Ascending aorta (tissue), 2 donors: ENCODE measurements at places on chromosomes 3 and 15.
A peak's percentile ranks its signal among the peaks of the same experiment; 100 is the strongest.

GRCh38 chr15:39797407-39797806 lies 14.8 kb upstream of the FSIP1 start:
- DNase-seq = no peak

DNA sequence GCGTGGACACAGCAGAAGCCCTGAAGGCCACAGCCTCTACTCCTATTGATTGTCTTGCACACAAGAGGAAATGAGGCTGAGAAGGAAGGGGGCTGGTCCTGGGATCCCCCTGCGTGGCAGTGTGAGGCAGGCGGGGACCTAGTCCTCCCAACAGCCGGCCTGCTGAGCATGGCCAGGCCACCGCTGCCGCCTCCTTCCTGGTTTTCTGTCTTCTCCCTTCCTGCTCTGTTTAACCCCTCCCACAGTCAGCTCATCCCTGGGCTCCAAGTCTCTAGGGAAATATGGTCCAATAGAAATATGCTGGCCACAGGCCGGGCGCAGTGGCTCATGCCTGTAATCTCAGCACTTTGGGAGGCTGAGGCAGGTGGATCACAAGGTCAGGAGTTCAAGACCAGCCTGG lies 42.1 kb upstream of the HES1 start:
- no peak for DNase-seq

DNA sequence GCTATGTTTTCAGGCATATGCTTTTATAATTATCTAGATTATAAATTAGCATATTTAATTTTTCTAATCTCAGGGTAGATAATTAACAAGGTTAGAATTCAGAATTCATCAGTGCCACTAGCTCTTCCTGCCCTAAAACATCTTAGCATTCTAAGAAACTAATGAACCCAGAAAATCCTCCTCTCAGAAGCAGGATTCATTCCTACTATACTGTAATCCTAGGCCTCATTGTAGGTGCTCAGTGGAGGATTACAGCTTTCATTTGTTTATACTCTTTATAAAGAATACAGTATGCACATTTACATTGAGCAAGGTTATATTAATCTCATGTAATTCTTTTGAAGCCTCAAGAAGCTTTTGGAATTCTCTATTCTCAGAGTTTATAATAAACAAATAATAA lies 20.9 kb downstream of the ACAD11 start:
- DNase-seq = no peak

GRCh38 chr3:174330303-174330702 lies 528.8 kb upstream of the NAALADL2 start:
- no peak for DNase-seq

DNA sequence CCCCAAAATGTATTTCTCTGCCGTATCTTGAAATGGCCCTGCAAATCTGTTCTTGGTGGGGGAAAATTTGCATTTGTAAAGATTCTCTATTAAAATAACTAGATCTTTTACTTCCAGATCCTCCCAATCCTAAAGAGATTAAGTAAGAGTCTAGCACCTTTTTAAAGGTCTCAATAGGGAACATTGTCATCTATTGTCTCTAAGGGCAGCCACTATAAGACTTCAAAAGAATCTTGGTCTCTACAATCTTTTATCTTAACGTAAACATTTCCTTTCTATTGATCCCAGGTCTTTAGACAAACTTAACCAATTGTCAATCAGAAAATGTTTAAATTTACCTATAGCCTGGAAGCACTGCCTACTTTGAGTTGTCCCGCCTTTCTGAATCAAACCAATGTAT lies 1313.3 kb downstream of the ROBO2 start:
- DNase-seq = no peak

DNA sequence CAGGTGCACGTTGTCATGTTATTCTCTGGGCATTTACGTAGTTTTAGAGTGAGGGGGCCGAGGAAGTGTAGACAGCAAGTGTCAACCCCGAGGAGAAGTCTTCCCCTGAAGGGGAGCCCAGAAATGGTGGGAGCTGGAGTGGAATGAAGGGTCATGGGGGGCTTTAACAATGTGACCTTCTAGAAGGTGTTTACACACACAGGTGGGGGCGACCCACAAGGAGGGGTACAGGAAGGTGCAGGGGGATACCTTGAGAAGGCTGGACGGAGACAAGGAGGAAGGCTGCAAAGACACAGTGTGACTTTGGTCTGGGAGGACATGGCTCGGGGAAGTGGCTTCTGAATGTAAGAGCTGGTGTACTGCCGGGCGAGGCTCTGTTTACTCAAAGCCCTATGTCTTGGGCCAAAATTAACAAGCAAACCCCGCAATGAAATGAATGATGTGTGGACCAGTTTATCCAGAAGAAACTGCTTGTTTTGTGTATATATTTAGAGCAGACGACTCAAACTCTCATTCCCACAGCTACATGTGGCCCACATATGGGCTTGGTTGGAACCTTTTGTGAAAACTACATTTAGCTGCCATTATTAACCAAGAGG lies 18.7 kb downstream of the TRPM1 start:
- DNase-seq = no peak

GRCh38 chr3:54901906-54902685 lies 25.8 kb downstream of the LRTM1 start:
- DNase-seq = no peak

DNA sequence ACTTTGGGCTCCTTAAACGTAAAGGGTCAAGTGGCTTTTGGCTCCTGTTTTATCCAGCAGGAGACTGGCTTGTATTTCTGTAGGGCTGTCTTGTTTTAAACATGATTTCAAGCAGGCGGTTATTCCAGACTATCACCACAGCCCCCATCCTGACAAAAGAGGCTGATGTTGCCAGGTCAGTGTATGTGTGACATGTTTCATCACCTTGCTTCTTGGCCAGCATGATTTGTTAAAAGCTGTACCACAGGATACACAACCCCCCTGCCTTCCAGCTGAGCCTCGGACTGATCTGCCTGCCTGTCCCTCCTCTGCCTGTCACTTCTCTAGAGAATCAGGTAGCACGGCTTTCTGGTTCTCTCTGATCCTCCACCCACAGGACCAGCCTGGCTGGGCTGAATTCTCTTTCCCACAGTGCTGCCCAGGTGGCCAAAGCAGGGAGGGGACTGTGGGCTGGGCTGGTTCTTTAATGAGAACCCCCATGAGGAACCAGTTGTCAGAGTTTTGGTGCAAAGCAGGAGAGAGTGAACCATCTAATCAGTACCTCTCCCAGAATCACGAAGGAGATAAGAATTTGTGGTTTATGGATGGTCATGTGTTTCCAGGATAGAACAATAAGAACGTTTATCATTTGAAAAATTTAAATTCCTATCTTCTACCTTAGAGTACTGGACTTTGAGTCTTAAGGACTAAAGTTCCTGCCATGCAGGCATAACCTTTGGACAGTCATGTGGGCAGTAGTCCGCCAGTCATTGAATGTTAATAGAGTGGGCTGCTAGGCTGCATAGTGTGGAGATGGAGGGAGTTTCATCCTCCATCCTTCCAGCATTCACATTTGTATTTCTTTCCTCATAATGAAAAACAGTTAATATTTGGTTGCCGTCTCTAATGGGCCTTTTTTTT lies 8.8 kb downstream of the ABHD6 start:
- no peak for DNase-seq

GRCh38 chr3:143171141-143171980 lies 51.8 kb downstream of the CHST2 start:
- DNase-seq = no peak

- no peak for DNase-seq
Measured at GRCh38 chr3:1082108-1082507, 10.7 kb upstream of the CNTN6 start.

DNA sequence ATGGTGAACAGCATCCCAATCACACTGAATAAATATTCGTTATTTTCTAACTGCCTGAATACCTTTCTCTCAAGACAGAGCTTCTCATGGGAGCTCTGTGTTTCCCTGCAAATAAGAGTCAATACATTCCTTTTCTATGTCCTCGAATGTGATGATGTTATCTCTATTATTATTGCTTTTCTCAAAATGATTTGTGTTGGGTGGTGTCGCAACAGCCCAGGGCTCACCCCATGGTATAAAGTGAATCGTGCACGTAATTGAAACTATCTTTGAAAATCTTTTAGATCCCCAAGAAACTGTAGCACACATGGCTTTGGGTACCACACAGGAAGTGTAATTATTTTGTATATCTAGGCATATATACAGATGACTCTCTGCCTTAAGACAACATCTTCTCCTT lies 190.6 kb upstream of the LRTM1 start:
- no peak for DNase-seq

GRCh38 chr3:115912372-115912771 lies 289.1 kb downstream of the GAP43 start:
- DNase-seq = no peak

DNA sequence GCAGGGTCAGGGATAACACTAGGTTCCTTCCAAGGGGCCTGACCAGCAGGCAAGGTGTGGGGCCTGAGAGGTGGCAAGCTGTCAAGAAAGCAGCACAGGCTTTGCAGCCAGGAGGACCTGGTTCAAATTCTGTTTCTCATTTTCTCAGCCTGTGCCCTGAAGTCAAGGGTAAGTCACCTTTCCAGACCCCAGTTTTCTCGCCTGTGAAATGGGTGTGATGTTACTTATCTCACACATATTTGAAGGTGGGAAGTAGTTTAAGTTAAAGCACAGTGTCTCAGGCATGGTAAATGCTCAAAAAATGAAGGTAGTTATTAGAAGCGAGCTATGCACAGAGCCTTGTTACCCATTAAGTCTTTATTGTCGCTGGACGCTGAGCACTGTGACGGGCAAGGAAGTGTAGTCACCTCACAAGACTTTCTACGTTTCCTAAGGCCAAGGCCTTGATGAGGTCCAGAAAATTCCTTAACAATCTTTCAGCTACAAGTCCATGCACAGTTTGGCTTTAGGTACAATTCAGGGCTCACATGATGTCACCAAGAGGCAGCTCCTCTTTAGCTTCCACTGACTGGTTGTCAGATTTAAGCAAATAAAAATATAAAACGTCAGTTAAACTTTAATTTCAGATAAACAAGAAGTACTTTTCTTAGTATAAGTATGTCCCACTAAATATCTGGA lies 522.6 kb upstream of the PROK2 start:
- DNase-seq = no peak

DNA sequence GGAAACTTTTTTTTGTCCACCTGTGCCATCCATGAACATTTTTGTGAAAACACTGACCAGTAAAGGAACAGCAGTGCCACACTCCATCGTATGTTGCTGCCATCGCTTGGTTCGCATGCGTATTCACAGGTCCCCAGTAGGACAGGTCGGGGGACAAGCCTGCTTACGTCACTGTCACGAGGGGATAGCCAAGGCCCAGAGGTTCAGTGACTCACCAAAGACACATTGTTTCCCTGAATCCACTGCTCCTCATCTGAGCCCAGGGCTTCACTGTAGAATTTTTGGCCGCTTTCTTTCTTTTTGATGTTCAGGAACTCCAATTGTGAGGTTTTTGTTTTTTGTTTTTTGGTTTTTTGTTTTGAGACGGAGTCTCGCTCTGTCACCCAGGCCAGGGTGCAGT lies 5.9 kb downstream of the ADPRH start:
- DNase-seq = no peak

- peak; percentile 61 for DNase-seq
Measured at GRCh38 chr15:68418611-68419161, 13.3 kb downstream of the ITGA11 start.

DNA sequence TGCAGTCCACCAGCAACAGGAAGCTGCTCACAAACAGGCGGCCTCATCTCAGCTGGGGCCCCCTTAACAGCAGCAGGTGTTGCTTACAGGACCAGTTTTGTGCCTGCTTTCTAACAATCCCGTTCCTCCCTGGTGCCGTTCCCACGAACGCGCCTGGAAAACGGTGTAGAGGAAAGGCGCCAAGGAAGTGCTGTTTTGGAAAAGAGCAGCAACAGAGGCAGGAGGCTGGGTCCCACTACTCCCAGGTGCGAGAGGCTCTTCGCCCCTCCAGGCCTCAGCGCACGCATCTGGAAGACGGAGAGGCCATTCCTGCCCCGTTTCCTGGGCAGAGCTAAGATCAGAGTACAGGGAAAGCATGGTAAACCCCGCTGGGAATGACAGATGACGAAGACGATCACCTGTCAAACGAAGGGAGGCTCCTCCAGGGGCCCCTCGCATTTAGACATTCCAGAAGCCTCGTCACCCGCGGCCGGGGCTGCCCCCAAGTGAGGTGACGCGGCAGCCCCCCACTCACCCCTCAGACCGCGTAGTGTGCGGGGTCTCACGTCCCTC lies 603 bp downstream of the SCAPER start:
- no peak for DNase-seq

GRCh38 chr15:58064980-58065444 lies 499 bp downstream of the ALDH1A2 start:
- DNase-seq = no peak

DNA sequence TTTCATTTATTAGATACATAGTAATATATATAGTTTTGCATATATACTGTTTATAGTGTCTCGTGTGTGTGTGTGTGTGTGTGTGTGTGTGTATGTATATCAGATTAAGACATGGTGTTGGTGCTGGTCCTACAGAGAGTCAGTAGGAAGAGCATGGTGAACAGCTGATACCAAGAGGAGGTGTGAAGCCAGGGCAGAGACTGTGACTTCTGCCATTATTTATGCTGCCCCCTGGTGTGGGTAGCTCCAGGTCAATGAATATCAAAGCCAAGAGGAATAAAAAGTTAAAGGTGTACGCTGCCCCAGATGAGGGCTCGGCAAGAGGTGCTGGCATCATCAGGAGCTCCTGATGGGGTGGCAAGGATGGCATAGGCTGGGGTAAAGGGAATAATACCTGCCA lies 299.5 kb upstream of the RASGRP1 start:
- no peak for DNase-seq

GRCh38 chr3:135581806-135582205 lies 383.7 kb upstream of the PPP2R3A start:
- DNase-seq = no peak

DNA sequence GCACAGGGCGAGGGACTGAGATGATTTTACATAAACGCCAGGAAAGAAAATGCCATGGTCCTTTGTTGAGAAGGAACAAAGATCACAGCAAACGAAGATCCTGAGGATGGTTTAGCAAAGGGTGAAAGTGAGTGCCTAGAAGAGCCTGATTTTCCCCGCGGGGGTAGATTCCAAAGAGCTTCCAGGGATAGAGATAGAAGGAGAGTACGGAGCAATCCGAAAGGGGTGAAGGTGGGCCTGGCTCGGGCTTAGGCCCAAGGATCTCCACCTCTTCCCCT lies 977 bp downstream of the CDC25A start:
- DNase-seq = no peak

GRCh38 chr15:67108122-67108961 lies 42.9 kb downstream of the SMAD3 start:
- DNase-seq = no peak

DNA sequence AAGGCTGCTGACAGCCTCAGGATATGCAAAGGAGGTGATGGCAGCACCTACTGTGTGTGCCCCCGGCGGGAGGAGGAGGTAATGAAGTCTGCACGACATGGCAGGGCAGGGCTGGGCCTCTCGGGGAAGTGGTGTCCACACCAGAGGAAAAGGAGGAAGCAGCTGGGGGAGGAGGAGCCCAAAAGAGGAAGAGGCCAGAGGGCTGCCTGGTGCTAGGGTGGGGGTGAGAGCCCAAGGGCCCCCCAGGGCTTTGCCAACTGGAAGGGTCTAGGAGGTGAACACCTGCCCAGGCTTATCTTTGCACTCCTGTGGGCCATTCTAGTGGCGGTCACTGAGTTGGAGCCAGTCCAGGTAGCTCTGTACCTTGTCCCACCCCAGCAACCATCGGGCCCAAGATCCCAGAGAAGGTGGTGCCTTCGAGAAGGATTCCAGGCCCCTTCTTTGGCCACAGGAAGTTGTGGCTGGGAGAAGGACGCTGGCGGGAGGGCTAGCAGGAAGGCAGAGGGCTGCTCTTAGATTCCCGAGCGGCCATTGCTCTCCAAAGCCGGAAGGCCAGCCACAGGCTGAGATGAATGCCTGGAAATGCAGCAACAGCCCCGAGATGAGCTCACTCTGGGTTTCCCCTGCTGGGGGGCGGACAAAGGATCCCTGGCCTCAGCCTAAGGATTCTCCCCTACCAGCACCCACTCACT lies 7.0 kb downstream of the GNAI2 start:
- peak; percentile 83 for DNase-seq

GRCh38 chr3:79140708-79141107 lies 627.1 kb downstream of the ROBO1 start:
- DNase-seq = no peak
